Activated CD4-positive, alpha-beta T cell treated with anti-CD3 and anti-CD28 coated beads, Interleukin-2, Interleukin-4, amounts not matched to agents 100 ng/mL and 50 ng/mL, durations not matched to agents 16 hours and 8 hours (primary cell): ENCODE measurements at places on chromosomes 1 and 21.
A peak's percentile ranks its signal among the peaks of the same experiment; 100 is the strongest.

DNA sequence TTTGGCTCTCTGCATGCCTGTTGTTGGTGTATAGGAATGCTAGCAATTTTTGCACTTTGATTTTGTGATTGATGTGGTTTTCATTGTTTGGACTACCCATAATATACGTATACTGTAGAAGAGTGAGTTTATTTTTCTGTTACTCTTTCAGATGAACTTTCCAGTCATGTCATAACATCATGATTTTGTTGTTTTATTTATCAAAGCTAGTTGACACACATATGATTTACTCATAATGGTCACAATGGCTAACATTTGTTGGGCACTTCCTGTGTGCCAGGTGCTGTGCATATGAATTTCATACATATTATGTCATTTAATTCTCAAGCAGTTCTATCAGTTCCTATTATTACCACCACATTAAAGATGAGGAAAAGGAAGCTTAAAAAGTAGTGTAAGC, 98.1 kb upstream of the GUCA2B start:
- no peak for DNase-seq

- DNase-seq, result no peak
These were observed 32.8 kb upstream of the S1PR1 start for GRCh38 chr1:101203820-101204540.

GRCh38 chr1:22096036-22096435, 43.5 kb downstream of the CDC42 start:
- no peak for DNase-seq

DNA sequence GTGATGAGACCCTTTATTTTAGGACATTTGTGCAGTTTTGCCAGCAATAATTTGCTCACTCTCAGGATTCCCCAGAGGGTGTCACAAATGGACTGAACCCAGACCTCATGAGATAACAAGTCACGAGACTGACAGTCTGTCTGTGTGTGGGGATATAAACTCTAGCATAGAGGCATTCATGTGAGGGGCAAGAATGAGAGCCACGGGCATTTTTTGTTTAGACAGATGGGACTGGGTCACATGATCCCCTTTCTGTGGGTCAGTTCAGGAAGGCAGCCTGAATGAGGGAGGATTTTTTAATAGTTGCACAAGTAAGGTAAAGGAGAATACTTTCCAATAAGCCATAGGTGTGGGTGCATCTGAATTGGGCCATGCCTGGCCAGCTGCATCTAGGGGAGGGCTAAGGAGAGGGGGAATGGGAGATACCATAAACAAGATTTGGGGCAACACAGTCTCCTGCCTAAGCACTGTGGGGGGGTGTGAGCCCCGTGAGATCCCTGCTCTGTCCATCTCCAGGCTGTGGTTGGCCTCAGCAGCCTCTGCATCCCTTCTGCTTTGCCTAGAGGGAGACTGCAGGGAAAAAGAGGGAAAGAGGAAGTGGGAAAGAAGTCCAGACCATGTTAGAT, 66.6 kb downstream of the NAV1 start:
- no peak for DNase-seq

DNA sequence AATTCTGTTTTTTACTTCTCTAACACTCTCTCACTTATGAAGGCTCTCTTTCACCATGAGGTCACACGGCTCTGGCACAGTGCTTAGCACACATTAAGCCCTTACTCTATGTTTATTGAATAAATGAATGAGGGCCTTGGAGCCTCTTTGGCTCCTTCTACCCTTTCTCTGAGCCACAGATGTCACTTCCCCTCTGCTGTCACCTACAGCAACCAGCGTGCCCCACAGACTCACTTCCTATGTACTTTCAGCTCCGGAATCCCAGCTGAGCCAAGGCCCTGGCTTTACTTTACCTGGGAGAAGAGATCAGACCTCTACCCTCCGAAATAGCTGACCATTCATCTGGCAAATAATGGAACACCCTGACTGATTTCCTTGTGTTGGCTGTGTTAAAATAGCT, 53.7 kb upstream of the HMCN1 start:
- no peak for DNase-seq

DNA sequence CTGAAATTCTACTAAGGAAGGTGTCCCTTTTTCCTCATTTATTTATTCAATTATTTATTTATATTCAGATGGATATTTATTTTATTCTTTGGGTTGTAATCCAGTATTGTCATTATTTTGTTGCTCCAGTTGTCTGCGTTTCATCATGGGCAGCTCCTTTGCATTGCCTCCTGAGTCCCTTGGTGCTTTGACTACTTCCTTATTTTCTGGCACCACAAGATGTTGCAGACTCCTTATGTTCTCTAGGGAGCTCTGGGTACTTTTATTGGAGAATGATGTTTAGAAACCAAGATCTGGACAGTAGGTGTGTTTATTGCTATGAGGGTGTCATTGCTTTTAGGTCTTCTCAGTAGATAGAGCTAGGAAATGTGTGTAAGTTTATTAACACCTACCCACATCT, 59.9 kb upstream of the ERRFI1 start:
- DNase-seq, result no peak

- DNase-seq, result no peak
These were observed 203.9 kb downstream of the HIVEP3 start for GRCh38 chr1:41714638-41715389.

- DNase-seq, result no peak
These were observed 64.7 kb downstream of the PRRC2C start for GRCh38 chr1:171550050-171550449.

GRCh38 chr1:167912294-167912693, 1.6 kb downstream of the ADCY10 start:
- DNase-seq, result no peak

DNA sequence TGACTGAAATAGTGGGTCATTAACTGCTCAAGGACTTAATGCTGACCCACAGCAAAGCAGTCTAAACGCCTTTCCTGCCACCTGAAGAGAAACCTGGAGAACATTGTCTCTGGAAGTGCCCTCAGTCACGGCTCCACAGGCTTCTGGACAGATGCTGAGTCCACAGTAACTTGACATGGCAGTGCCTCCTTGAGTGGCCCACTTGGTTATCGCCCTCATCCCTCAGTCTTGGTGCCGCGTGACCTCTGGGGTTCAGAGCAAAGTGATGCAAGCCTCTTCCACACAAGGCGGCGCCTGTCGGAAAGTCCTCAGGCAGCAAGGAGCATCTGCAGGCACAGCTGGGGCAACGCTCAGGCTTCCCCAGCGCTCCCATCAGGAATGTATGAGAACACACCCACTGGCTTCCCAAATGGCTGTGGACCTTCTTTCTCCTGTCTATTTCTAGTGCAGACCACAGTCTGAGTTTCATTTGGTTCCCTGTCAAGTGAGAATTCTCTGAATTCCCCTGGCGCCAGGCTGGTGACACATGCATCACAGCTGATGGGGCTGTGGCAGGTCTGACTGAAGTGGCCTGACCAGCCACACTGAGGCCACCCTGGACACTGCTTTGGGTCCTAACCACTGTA, 13.0 kb upstream of the ANGPTL7 start:
- DNase-seq, result no peak

DNA sequence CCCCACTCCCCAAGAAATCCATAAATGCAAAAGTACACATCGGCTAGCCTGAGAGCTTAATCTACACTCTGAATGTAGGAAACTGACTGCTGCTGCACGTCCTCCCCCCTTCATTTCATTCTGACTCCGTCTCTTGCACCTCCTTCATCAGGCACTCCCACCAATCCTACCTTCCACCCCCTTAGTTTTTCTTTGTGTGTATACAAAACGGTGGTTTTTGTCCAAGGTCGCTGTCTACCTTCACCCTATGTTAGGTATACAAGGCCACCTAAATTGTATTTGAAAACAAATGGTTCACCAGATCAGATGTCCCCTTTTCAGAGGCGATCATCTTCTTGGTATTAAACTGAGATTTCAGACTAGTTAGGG, 1.9 kb downstream of the WDR26 start:
- DNase-seq, result peak; percentile 44

GRCh38 chr21:40507978-40508377, 339.0 kb downstream of the DSCAM start:
- no peak for DNase-seq

- no peak for DNase-seq
These were observed 20.3 kb downstream of the ARHGEF10L start for GRCh38 chr1:17559615-17560419.

- DNase-seq, result no peak
These were observed 488 bp upstream of the ADAMTS1 start for GRCh38 chr21:26845759-26846035.

- DNase-seq, result peak; percentile 36
These were observed 14.7 kb upstream of the BOLA1 start for GRCh38 chr1:149884433-149885338.

DNA sequence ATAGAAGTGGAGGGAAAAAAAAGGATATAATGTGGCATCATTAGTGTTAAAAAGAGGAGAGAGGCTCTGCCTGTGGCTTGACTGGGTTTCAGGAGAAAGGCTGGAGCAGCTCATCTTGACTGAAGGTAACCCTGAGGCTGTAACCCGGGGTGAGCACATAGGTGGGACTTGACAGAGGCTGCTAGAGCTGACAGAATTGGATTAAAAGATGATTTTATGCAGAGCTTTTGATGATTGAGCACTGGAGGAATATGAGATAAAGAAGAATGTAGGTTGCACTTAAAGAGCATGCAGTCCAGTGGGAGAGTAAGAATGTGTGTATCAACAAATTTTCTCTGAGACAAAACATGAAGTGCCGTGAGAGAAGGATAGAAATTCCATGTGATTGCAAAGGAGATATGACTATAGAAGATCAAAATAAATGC, 17.3 kb downstream of the LAMC1 start:
- no peak for DNase-seq

DNA sequence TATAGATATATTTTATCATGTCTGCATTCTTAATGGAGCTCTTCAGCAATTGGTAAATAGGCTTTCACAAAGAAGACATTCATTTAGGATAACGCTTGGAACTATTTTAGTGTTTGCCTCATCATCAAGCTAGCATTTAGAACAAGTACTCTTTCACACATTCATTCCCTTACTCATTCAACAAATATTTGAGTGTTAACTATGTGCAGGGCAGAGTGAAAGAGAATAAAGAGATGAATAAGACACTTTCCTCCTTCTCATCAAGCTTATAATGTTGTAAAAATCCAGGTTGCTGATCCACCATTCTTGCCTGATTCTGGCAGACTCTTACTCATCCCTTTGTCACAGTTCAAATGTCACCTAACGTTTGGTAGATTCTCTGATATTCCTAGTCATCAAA, 386.3 kb upstream of the BEND5 start:
- no peak for DNase-seq

GRCh38 chr1:19710825-19711611, 46.3 kb downstream of the HTR6 start:
- DNase-seq, result peak; percentile 85

DNA sequence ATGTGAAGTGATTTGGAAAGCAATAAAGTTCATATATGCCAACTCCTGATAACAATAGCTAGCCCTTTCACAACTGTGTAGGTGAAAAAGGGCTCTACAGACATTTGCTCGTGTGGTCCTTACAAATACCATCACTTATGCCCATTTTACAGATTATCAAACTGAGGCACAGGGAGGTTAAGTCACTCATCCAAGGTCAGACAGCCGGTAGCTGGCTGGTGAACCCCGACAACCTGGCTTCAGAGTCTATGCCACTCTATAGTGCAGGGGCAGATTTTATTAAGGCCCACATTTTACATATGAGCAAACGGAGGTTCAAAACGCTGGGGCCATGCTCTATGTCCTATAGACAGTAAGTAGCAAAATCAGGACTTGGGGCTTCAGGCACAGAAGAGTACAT, 280.5 kb downstream of the RRAGC start:
- no peak for DNase-seq

DNA sequence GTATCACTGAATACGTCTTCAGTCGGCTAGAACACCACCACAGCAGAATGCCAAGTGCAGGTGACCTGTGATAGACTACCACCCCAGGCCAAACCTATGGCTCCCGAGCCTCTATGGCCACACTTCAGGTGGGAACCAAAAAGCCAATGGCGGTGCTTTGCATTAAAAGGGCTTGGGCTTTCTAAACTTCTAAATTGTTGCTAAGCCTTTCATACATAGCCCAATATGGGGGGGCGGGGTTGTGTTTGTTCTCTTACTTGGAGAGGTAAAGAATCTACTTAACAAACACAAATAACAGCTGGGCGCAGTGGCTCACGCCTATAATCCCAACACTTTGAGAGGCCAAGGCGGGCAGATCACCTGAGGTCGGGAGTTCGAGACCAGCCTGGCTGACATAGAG, 19.7 kb downstream of the USP48 start:
- DNase-seq, result no peak

GRCh38 chr1:3231245-3231644, 162.2 kb downstream of the PRDM16 start:
- DNase-seq, result no peak

DNA sequence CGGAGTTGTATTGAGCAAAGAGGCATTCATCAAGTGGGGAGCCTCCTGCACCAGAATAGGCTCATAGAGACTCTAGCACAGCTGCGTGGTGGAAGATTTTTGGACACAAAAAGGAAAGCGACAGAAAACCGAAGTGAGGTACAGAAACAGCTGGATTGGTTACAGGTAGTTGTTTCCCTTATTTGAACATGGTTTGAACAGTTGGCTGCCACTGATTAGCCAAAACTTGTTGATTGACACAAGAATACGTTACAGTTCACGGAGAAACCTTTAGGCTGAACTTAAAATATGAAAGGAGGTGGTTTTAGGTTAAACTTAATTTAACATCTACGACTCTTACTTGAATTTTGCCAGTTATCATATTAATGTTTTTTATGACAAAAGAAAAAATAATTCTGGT, 89.1 kb downstream of the ZNF326 start:
- DNase-seq, result no peak

GRCh38 chr1:222010306-222010705, 268.4 kb upstream of the DUSP10 start:
- no peak for DNase-seq

GRCh38 chr1:82947278-82947677, 1051.7 kb downstream of the TTLL7 start:
- no peak for DNase-seq

DNA sequence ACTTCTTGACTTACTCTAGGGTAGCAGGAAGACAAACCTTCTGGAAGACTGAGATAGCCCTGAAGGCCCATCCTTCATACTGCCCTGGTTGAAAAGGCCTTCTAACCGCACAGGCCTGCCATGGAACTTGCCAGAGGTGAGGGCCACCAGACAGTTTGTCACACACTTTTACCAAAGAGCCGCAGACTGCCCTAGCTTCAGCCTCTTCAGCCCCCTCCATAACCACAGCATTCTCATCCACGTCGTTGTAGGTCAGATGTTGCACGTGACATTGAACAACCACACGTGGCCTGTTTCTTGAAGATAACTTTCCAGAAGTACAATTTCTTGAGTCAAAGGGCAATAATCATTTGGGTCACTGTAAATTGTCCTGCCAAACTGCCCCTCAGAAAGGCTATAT, 18.9 kb downstream of the ZNF362 start:
- DNase-seq, result no peak

- DNase-seq, result no peak
These were observed 37.8 kb downstream of the SGIP1 start for GRCh38 chr1:66571789-66572188.

GRCh38 chr1:54975356-54976108, 4.9 kb upstream of the TMEM61 start:
- no peak for DNase-seq

GRCh38 chr1:34800214-34800613, 7.4 kb downstream of the GJA4 start:
- DNase-seq, result peak; percentile 21
